ENCODE measurements at places on chromosomes 13 and 19. TPM values are rescaled to one million over a fixed set of nuclear protein-coding genes. Genes with fewer than 3 reads are reported as not detected.

The HCST gene
- 78.6 TPM for total RNA-seq

The PEAK3 gene
- not detected for total RNA-seq

The RUBCNL gene
- total RNA-seq, result 0.36 TPM

The EFNA2 gene
- not detected for total RNA-seq

The CRX gene
- total RNA-seq, result not detected

The PSG3 gene
- total RNA-seq, result not detected

The SERP2 gene
- total RNA-seq, result not detected

The PRKCG gene
- total RNA-seq, result 1.6 TPM

The ZNF837 gene
- total RNA-seq, result 0.71 TPM

The ZNF471 gene
- 2.5 TPM for total RNA-seq

The EBI3 gene
- not detected for total RNA-seq

The ZNF414 gene
- 36.3 TPM for total RNA-seq

The COX7A1 gene
- not detected for total RNA-seq

The ZNF653 gene
- total RNA-seq, result 7.5 TPM

The ZNF780A gene
- 9.7 TPM for total RNA-seq

The PSG6 gene
- not detected for total RNA-seq

The ZBTB7A gene
- total RNA-seq, result 44.2 TPM

The PGPEP1 gene
- total RNA-seq, result 24.4 TPM

The FFAR1 gene
- not detected for total RNA-seq

The CEACAM8 gene
- total RNA-seq, result not detected

The ZNF99 gene
- total RNA-seq, result not detected

The ALOX5AP gene
- 19.0 TPM for total RNA-seq

The C13orf42 gene
- not detected for total RNA-seq

The TTC9B gene
- total RNA-seq, result not detected

The PBX4 gene
- total RNA-seq, result 51.8 TPM

The ZNF547 gene
- total RNA-seq, result 1.4 TPM

The CYP2A6 gene
- total RNA-seq, result not detected

The TNFSF13B gene
- total RNA-seq, result 1.6 TPM

The APOC4 gene
- not detected for total RNA-seq

The SCEL gene
- not detected for total RNA-seq

The GAPDHS gene
- total RNA-seq, result not detected

The KIRREL2 gene
- total RNA-seq, result 0.14 TPM

The TEX101 gene
- total RNA-seq, result not detected

The OR7G3 gene
- not detected for total RNA-seq

The CEACAM16 gene
- total RNA-seq, result not detected

The EDNRB gene
- total RNA-seq, result not detected

The GPR183 gene
- 330 TPM for total RNA-seq

The NLRP4 gene
- not detected for total RNA-seq

The ZNF723 gene
- not detected for total RNA-seq

The PALM gene
- total RNA-seq, result not detected

The FGF9 gene
- 2.2 TPM for total RNA-seq

The NBEA gene
- total RNA-seq, result 3.5 TPM

The DACT3 gene
- 0.11 TPM for total RNA-seq

The TMIGD2 gene
- 20.9 TPM for total RNA-seq

The ZNF98 gene
- total RNA-seq, result not detected

Data from CD4-positive, alpha-beta T cell (primary cell).